ENCODE measurements at places on chromosomes 16 and 17.

GRCh38 chr16:28899882-28900590, 21.7 kb downstream of the ATP2A1 start:
- no peak for DNase-seq

- DNase-seq: no peak
These were observed 44.3 kb upstream of the CDH5 start for GRCh38 chr16:66322174-66322573.

DNA sequence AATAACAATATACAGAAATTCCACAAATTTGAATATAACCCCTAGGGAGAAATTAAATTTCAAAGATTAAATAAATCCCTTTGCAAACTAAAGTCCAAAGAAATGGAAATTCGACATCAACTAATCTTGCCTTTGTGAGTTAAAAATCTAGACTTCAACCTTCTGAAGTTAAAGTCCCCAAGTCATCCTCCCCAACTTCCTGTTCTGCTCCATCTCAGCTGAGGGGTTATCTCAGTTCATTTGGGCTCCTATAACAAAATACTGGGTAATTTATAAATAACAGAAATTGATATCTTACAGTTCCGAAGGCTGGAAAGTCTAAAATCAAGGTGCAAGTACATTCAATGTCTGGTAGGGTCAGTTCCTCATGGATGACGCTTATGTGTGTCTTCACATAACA, 22.8 kb upstream of the KDM6B start:
- no peak for DNase-seq

DNA sequence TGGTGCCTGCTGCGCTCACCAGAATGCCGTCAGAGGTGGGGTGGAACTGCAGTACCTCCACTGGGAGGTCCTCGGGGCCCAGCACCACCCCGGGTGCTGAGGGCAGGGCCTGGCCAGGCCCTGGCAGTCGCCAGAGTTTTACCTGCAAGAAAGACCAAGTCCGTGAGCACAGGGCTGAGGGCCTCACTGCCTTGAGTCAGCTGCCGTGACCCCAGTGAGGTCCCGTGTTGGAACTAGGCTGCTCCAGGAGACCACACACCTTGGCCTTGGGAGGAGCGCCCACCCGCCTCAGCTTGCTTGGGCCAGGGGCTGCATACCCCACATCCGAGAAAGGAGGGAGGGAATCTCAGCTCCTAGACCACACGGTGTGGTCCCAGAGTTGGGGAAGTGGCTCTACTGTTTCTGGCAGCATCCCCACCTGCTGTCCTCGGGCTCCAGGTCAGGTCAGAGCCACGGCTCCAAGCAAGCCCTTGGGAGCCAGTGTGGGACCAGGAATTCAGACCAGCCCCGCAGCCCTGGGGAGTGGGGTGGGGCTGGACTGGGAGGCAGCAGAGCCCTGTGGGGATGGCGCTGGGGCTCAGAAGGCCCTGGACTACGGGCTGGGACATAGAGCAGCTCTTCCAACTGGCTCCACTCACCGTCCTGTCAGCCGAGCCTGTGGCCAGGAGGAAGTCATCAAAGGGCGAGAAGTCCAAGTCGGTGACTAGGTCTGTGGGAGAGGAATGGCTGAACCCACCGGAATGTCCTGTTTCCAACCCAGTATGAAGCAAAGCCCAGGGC, 8.7 kb downstream of the CORO7 start:
- DNase-seq: no peak

DNA sequence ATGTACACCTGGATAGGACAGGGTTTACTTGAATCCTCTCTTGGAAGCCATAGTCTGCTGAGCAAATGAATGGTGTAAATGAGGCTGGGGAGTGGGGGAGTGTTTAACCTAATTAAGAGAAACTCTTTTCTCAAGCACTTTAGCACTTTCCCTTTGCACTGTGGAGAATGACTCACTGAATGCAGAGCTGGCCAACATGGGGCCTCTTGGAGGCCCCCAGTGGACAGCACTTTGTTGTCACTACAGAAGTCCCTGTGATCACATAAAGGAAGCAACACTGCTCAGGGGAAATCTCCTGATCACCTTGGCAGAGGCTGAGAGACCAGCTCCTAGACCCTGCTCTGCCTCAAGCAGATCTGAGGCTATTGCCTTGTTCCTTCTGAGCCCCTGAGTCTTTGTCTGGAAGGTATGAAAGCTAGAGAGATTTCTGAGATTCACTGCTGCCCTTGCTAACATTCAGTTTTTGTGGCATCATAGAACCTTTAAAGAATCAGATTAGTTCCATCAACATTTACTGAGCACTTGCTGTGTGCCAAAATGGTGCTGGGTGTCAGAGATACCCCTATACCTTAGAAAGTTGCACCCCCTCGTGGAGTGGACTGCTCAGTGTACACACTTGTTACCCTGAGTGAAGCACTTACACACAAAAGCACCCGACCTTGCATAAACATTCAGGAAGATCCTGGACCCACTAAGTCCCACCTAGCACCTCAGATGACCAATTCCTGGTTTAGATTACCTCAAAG, 230.1 kb upstream of the CCL2 start:
- no peak for DNase-seq

- DNase-seq: no peak
These were observed 2.3 kb downstream of the ATP5MC1 start for GRCh38 chr17:48894886-48895285.

DNA sequence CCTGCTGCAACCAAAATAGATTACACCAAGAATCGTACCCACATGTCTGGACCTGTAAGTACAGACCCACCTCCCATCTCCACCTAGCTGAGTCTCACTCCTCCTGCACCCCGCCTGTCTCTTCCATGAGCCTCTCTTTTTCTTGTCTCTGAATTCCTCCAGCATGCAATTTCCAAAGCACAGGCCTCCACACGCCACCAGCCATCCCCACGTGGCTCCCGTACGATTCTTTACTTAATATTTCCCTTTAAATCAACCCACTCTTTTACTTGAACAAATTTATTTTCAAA, 1.2 kb downstream of the RPH3AL start:
- no peak for DNase-seq

DNA sequence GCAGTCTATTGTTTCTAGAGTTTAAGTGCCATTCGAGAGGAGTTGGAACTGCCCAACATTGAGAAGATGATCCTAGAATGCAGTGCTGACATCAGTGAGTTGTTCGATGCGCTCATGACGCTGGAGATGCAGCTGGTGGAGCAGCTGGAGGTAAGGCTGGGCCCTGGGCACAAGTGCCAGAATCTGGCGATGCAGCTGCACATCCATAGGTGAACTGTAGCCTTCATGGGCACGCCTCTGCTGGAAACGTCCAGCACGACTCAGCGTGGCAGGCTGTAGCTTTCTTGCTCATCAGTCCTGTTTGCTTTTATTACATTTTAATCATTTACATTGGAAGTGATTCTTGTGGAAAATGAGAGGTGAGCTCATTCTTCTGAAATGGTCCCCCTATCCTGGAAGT, 31.7 kb downstream of the DRC3 start:
- no peak for DNase-seq
